Kidney epithelial cell (primary cell): ENCODE measurements at places on chromosomes 6 and 20.

GRCh38 chr6:167579806-167580618 lies 246.7 kb upstream of the AFDN start:
- DNase-seq, result no peak

GRCh38 chr20:59726281-59726595 lies 121.9 kb downstream of the PHACTR3 start:
- DNase-seq, result no peak

DNA sequence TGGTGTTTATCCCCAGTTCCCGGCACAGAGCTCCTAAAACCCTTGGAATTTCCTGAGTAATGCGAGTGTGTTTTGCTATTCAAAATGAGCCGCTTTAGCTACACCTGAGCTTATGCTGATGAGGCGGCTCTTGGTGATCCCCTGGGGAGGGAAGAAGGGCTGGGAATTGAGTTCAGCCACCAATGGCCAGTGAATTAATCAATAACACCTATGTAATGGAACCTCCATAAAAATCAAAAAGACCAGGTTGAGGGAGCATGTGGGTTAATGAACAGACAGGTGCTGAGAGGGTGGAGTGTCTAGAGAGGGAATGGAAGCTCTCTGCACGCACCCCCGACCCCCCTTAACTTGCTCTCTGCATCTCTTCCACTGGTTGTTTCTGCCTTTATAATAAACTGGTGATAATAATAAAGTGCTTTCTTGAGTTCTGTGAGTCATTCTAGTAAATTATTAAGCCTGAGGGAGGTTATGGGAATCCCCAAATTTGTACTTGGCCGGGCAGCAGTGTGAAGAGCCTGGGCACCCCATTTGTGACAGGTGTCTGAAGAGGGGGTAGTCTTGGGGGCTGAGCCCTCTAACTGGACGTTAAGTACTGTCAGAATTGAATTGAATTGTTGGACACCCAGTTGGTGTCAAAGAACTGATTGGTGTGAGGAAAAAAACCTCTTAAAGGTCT lies 24.6 kb upstream of the SERPINB1 start:
- DNase-seq, result no peak

GRCh38 chr6:128138694-128139093 lies 237.8 kb upstream of the THEMIS start:
- no peak for DNase-seq

- no peak for DNase-seq
Observed at GRCh38 chr6:16752206-16752866, 8.9 kb downstream of the ATXN1 start.

- no peak for DNase-seq
Observed at GRCh38 chr6:150177259-150177951, 34.6 kb downstream of the PPP1R14C start.

DNA sequence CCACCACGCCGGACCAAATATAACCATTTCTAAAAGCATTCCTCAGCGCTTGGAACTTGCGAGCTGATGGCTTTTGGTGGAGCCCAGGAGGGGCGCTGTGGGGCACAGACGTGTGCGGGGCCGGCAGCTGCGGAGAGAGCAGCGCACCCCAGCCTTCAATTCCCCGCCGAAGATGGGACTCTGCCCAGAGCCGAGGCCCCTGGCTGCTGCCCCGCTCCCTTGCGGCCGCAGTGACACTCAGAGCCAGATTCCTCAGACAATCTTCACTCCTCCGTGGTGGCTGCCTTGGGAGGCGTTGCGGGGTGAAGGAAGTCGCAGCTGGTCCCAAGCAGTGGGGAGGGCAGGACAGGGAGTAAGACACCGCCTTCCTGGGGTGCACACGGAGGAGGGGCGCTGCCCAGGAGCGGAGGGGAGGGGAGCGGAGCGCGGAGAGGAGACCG lies 87.7 kb downstream of the TMEM242 start:
- no peak for DNase-seq

DNA sequence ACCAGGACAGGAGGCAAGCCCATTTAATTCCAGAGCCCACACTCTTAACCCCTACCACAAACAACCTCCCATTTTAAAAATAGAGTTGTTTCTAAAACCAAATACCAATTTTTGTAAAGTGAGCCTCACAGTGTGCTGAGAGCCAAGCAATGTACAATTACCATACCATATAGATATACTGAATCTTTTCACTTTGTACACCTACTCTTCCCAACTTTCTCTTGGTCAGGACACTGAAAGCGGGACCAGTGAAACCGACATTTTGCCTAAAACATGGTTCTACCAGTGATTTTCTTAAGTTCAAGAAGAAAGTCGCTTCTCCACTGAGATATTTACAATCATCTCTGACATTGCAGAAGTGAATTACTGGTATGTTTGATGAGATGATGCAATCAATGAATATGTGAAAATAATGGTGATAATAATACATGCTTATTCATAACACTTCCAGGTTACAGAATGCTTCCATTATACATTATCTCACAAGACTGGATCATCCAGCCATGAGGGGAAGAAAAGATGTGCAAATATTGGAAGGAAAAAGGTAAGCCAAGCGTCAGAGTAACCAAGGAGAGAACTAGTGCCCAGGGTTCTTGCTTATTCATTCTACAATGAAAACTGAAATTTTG lies 74.1 kb downstream of the HIVEP2 start:
- DNase-seq, result no peak

DNA sequence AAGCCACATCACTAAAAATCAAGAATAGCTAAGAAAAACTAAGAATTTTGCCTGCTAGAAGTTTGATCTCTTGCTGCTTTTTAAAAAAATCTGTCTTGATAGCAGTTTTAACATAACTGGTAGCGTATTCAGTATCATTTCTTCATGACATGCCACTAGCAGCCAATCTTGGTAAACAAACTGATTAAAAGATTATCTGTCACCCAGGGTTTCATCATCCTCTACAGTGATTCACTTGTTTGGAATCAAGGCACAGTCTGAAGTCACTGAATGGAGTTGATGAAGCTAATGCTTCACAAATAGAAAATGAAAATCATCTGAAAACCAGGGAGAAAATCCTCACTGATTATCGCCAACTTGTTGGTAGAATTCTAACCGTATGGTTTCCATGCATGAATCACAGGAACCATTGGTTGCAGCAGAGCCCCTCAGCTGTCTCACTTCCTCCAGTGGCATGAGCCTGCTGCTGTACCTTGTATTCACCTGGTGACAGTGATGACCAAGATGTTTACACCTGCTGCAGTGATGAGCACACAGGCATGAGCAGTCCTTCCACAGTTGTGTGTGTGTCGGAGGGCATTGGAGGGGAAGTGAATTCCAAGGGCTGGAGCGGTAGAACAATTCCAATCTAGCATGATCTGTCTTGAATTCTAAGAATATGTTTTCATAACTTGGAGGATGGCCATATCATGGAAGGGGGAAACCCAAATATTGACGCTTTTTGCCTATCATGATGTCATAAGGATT lies 275.0 kb downstream of the KHDC1L start:
- no peak for DNase-seq

GRCh38 chr6:6002005-6002847 lies 4.5 kb downstream of the NRN1 start:
- no peak for DNase-seq

DNA sequence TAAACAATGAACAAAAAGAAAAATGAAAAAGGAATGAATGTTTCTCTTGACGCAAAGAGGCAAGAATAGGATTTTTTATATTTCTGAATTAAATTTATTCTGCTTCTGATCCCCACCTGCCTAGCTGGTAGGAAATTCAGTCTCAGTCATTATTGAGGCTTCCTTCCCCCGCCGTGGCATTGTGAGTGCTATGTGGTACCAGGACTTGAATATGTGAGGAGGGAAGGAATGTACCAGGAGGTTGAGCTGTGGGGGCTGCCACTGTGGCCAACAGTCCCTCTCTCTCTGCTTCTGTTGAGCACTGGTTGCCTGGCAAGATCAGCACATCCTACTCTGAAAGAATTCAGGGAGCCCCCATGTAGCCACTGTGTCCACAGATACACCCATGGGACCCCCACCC lies 368.1 kb upstream of the JARID2 start:
- no peak for DNase-seq

GRCh38 chr20:62860924-62861691 lies 514 bp downstream of the TCFL5 start:
- no peak for DNase-seq

- no peak for DNase-seq
Observed at GRCh38 chr6:169794317-169795055, 43.1 kb downstream of the ERMARD start.

DNA sequence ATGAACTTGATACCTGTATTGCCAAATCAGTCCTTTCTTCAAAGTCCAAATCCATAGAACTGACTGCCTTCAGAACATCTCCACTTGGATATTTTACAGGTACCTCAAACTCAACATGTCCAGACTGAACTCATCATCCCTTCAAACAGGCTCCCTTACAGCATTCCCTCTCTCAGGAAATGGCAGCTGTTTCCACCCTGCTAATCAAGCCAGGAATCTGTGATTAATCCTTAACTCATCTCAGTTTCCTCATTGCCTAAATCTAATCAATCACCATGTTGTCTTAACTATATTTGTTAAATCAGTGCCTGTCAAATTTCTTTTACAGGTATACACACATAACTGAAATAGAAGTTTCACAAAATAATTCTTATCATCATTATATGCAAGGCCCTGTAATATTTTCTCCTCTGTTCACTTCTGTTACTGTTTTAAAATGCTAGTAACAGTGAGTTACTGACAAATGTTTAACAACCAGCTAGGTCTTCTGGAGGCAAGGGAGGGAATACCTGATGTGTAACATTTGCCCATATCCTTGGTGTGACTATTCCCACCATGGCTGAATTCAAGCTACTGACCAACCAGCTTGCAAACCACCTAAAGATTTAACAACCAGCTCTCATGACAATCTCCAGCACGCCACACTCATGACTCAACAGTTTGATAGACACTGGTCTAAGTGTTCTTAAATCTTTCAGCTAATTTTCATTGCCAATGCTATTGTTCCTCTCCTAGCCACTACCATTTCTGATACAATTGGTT lies 124.9 kb downstream of the ADAT2 start:
- DNase-seq, result peak; percentile 52

- no peak for DNase-seq
Observed at GRCh38 chr6:142784344-142784743, 160.6 kb downstream of the HIVEP2 start.

GRCh38 chr6:83514866-83515466 lies 2.6 kb downstream of the PRSS35 start:
- DNase-seq, result no peak

DNA sequence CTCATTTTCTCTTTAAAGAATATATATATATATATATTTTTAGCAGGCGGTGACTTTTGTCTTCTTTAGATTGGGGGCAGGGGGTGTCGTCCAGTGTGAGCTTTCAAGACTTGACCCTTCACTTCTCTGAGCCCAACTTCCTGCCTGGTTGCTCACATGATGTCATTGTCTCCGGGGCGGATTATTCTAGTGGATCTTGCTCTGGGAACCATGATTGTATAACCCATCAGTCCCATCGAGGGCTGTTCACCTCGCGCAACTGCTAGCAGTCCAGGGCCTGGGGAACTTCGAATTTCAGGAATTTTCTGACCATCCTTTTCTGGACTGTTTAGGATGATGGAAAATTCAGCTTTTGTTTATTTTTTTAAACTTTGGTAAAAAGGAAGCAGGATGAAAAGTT lies 1.0 kb downstream of the IGF2R start:
- DNase-seq, result peak; percentile 52

- no peak for DNase-seq
Observed at GRCh38 chr6:158545043-158545966, 14.6 kb upstream of the TMEM181 start.

- peak; percentile 4 for DNase-seq
Observed at GRCh38 chr6:41182069-41183034, 18.6 kb downstream of the TREML2 start.

- no peak for DNase-seq
Observed at GRCh38 chr20:22093122-22093521, 387.7 kb downstream of the PAX1 start.

DNA sequence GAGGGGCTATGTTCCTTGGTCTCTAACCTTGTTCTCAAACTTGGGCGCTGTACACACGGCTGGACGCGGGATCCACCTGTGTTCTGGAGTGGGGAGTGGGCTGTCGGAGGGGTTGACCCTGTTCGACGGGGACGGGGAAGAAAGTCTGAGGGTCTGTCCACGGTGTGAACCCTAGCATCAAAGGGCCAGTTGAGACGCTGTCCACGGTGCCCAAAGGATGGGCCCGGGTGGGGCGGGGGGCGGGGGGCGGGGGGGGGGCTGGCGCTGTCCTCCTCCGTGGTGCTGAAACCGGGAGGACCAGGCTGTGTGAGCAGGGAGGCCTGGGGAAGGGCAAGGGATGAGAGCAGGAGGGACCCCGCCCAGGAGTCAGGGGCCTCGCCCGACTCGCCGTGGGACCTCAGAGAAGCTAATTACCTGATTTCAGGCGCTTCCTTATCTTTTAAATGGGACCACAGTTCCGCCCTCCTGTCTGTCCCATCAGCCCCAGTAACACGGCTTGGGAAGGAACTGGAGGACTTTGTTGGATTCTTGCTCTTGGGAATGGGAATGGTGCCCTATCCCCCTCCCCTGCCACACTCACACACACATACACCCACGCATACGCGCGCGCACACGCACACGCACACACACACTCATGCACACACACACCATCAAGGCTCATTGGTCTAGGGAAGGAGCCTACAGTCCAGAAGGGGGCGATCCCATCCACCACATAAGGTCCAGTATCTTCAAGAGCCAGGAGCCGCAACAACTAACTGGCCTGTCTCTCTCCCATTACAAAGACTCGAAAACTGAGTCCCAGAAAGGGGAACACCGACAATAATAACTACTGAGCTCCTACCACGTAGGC lies 1.0 kb upstream of the VSTM2L start:
- DNase-seq, result no peak

- DNase-seq, result no peak
Observed at GRCh38 chr6:90297867-90298381, 1.3 kb upstream of the BACH2 start.

GRCh38 chr6:3527651-3527977 lies 70.8 kb upstream of the SLC22A23 start:
- DNase-seq, result no peak

GRCh38 chr6:71338540-71339316 lies 50.1 kb downstream of the OGFRL1 start:
- no peak for DNase-seq

DNA sequence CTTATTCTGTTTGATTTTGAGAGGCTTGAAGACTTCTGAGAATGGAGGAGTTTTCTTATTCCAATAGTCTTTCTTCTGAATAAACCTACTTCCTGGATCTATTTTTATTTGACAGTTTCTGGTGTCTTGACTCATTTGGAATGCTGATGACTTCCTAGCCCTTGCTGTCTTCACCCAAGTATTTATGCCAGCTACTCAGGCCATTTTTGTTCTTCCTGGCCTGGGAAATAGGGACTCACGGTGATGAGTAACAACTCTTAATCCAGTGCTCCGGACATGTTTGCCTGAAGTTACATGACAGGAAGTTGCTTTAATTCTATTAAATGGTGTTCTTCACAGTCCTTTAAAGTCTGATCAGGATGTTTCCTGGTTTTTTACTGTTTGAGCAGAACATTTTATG lies 272.1 kb upstream of the EYS start:
- no peak for DNase-seq

GRCh38 chr6:42128460-42129359 lies 13.7 kb downstream of the C6orf132 start:
- no peak for DNase-seq
